BJ (cell line): ENCODE measurements at places on chromosomes 1 and 21. TPM values are rescaled to one million over a fixed set of nuclear protein-coding genes. Genes with fewer than 3 reads are reported as not detected.
A peak's percentile ranks its signal among the peaks of the same experiment; 100 is the strongest.

Gene CCDC28B
- 11.5 and 13.9 TPM in 2 replicates for polyA plus RNA-seq

Gene TIMM17A
- 54.6 and 87.5 TPM in 2 replicates for polyA plus RNA-seq

Gene BCAN
- 0.02 TPM in 1 of 2 replicates, not detected in the other for polyA plus RNA-seq

Gene RNASEL
- polyA plus RNA-seq: 4.1 and 6.9 TPM in 2 replicates

Gene NBPF10
- polyA plus RNA-seq: 0.77 and 1.0 TPM in 2 replicates

Gene DHDDS
- 37.2 and 46.2 TPM in 2 replicates for polyA plus RNA-seq

Gene HSD3B2
- polyA plus RNA-seq: not detected in 2 replicates

Gene WNT4
- 0.02 and 0.13 TPM in 2 replicates for polyA plus RNA-seq

Gene SH2D2A
- polyA plus RNA-seq: 0.17 TPM in 1 of 2 replicates, not detected in the other

Gene GIPC2
- 0.04 and 0.15 TPM in 2 replicates for polyA plus RNA-seq

Gene TENT5C
- 1.9 and 2.3 TPM in 2 replicates for polyA plus RNA-seq

Gene USP48
- polyA plus RNA-seq: 10.8 and 23.6 TPM in 2 replicates

Gene CHRM3
- 0.72 and 0.78 TPM in 2 replicates for polyA plus RNA-seq

Gene CASZ1
- polyA plus RNA-seq: 0.26 and 0.64 TPM in 2 replicates

DNA sequence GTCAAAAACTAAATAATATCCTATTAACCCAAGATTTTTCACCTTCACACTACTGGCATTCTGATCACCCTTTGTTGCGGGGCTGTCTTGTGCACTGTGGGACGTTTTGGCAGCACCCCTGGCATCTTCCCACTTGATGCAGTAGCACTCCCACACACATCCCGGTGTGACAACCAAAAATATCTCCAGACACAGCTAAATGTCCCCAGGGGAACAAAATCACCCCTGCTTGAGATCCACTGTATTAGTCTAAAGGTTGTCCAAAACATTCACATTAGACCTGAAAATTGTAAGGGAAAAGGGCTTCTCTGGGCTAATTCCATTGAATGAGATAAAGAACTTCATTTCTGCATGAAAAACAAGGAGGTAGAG is 37.8 kb downstream of the PLEKHO1 start:
- DNase-seq: no peak

DNA sequence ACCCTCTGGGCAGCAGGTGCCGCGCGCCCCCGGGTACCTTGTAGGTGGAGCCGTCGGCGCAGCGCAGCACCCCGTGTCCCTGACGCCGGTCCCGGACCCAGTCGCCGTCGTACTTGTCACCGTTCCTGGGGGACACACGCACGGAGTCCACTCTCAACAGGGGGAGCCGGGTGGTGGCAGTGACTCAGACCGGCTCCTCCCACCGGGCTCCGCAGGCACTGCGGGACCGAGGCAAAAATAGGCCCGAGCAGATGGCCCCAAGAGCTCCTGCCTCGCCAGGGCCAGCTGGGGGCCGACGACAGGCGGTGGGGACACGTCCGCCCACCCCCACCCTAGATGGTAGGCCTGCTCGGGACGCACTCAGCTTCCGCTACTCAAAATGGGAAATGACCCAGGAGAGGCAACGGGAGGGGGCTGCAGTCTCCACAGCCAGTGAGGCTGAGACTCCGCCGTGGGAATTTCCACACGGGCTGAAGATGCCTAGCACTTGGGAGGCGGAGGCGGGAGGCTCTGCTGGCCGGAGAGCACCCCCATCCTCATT is 6.3 kb downstream of the MORN1 start:
- DNase-seq: no peak

DNA sequence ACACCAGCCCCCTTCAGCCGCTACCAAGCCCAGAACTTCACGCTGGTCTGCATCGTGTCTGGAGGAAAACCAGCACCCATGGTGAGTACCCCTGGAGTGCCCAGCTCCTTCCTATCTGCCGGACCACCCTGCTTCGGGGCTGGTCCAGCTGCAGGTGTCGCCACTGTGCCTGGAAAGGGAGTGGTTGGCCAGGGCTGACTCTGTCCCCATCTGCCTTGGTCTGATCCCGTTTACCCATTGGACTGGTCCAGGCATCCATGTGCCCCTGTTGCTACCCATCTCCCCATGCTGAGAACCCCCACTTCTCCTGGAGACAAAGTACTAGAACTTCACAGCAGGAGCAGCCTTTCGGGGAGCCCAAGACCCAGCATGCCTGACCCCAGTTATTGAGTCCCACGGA is 118.6 kb upstream of the KLHDC7A start:
- no peak for DNase-seq

- no peak for DNase-seq
Measured at GRCh38 chr1:97806996-97807520, 113.8 kb downstream of the DPYD start.

GRCh38 chr1:183957216-183957830 is 80.2 kb downstream of the COLGALT2 start:
- DNase-seq: no peak

DNA sequence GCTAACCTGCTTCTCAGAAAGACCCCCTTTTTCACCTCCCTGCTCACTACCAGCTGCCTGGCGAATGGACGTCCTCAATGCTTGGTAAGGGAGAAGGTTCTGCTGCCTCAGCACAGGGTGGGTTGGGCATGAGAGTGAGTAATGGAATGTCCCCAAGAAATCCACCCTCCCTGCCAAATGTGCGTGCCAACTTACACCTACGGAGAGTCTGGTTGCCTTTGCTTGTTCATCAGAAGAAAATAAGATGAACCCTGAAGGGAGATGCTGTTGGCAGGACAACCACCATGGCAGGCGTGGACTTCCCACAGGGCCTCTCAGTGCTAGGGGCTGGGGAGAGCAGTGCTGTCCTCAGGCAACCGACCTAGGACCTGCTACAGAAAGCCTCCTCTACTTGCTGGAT is 106.0 kb downstream of the XCL2 start:
- DNase-seq: no peak

GRCh38 chr1:94463765-94464330 is 45.7 kb downstream of the ABCD3 start:
- peak; percentile 4 for DNase-seq

- DNase-seq: peak; percentile 37
Measured at GRCh38 chr21:35882791-35883240, 177.5 kb downstream of the SETD4 start.

GRCh38 chr1:118338936-118339335 is 153.9 kb upstream of the SPAG17 start:
- DNase-seq: no peak

GRCh38 chr1:197787056-197787455 is 11.8 kb upstream of the DENND1B start:
- DNase-seq: no peak

- no peak for DNase-seq
Measured at GRCh38 chr21:26892151-26892550, 46.9 kb upstream of the ADAMTS1 start.

DNA sequence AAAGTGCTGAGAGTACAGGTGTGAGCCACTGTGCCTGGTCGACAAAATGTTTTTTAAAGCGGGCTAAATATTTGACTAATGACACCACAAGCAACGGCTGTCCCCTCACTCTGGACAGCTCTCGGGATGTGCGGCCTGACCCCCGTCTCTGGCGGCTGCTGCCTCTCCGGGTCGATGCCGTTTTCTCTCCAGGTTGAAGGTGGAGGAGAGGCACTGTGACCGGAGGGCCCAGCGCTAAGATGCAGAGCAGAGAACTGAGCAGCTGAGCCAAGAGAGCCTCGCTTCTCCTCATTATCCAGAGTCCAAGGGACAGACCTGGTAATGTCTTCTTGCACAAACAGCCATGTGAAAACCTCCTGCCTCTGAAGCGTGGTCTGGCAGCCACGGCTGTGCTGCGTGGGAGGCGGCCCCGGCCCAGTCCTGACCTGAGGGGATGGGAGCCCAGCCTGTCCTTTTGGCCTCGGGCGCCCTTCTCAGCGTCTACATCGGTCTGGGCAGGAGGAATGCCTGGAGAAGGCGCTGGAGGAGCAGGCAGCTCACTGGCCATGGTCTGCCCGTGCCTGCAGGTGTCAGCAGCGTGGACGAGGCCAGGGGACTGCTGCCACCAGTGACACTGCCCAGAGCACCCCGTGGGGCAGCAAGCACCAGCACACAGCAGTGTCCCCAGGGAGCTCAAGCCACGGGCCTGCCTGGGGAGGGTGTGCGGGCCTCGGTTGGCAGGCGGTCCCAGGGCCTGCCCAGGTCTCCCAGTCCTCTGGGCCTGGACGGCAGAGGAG is 10.3 kb downstream of the MORN1 start:
- DNase-seq: no peak

GRCh38 chr1:45340816-45341466 is 701 bp upstream of the MUTYH start:
- DNase-seq: no peak

GRCh38 chr1:5298376-5298775 is 644.0 kb downstream of the AJAP1 start:
- DNase-seq: no peak

- no peak for DNase-seq
Measured at GRCh38 chr1:210272666-210273065, 40.1 kb downstream of the SERTAD4 start.

GRCh38 chr1:201266276-201266675 is 17.0 kb upstream of the PKP1 start:
- no peak for DNase-seq

DNA sequence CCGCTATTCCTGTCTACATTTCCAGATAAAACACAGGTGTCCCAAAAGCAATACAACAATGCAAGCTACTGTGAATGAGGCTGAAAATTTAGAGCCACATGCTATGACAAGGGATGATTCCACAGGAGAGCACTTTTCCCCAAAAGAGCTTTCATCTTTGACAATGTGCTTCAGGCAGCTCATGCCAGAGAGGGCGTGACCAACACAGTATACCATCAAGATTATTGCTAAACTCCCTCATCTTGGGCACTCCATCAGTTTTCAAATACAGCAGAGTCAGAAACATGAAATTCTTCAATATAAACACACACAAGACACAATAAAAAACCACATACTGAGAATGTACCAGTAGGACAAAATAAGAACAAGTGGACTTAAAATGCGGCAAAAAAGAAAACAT is 6.7 kb downstream of the GON4L start:
- no peak for DNase-seq

GRCh38 chr1:2445823-2446215 is 30.3 kb upstream of the PLCH2 start:
- no peak for DNase-seq

DNA sequence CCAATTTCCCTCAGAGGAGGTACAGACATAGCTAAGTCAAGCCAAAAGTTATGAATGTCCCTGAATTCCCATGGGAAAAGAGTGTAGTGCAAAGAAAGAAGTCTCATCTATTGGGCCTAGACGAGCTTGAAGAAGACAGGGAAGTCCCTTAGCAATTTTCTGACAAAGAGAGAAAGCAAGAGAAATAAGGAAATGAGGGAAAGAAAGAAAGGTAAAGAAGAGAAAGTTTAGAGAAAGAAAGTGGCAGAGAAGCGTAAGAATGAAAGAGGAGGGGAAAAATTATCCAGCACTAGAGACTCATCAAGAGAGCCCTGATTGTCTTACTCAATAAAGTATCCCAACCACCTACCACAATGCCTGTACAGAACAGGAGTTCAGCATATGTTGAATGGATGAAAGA is 40.6 kb upstream of the FOXD3 start:
- no peak for DNase-seq
